Fibroblast of lung (primary cell): ENCODE measurements at places on chromosomes 2 and 18. TPM values are rescaled to one million over a fixed set of nuclear protein-coding genes. Genes with fewer than 3 reads are reported as not detected.
A peak's percentile ranks its signal among the peaks of the same experiment; 100 is the strongest.

Gene COLEC12
- total RNA-seq, result 24.8 and 60.6 TPM in 2 replicates

GRCh38 chr2:200041639-200042038 is 86.3 kb downstream of the MAIP1 start:
- H3K4me1 ChIP-seq, result peaks cover 21% of the 10 kb centered on the region
- no peaks in the 10 kb centered on the region for H3K36me3 ChIP-seq

DNA sequence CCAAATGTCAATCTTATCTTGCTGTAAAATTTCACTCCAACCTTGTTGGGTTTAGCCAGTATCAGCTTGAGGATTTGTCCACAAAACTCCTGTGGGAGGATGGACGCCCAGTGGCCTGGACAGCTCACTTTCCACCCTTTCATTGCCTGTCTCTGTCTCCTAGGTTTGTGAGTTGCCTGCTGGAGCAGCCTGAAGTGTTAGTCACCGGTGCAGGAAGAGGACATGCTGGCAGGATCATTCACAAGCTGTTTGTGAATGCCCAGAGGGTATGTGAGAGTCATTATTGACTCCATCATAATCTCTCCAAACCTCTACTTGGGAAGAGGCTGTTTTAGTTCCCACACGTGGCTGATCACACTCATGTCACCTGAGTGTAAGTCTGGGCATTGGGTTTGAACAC is 112.3 kb downstream of the RAB3GAP1 start:
- H3K36me3 ChIP-seq, result peaks cover 4% of the 10 kb centered on the region
- H3K4me3 ChIP-seq, result no peak overlapping the region
- no peak for DNase-seq
- H3K27ac ChIP-seq, result no peak overlapping the region
- no peaks in the 10 kb centered on the region for H3K4me1 ChIP-seq
- no peaks in the 10 kb centered on the region for H3K27me3 ChIP-seq

- no peak overlapping the region for H3K4me3 ChIP-seq
- DNase-seq, result peak; percentile 5
Observed at GRCh38 chr2:28294451-28294850, 98.2 kb upstream of the FOSL2 start.

- H3K27ac ChIP-seq, result no peak overlapping the region
- no peaks in the 10 kb centered on the region for H3K36me3 ChIP-seq
- H3K27me3 ChIP-seq, result no peaks in the 10 kb centered on the region
- no peak for DNase-seq
- no peak overlapping the region for H3K4me3 ChIP-seq
Observed at GRCh38 chr18:5318061-5318700, 22.7 kb upstream of the ZBTB14 start.
